AG08395 (cell line): ENCODE measurements at places on chromosomes 12 and 14.

DNA sequence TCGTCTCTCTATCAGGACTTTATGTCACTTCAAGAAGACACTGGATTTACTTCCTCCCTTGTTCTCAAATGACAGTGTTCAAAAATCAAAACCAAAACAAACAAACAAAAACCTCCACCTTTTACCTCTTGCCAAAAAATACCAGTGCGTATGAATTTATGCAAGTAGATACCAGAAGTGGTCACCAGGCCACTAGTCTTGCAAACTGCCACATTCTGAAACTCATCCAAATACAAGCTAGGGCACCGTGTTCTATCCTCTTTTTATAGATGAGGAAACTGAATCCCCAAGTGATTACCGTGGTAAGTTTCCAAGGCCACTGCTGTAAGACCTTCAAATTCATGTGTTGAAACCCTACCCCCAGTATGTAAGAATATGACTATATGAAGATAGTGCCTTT lies 343.9 kb upstream of the KITLG start:
- no peak for DNase-seq

DNA sequence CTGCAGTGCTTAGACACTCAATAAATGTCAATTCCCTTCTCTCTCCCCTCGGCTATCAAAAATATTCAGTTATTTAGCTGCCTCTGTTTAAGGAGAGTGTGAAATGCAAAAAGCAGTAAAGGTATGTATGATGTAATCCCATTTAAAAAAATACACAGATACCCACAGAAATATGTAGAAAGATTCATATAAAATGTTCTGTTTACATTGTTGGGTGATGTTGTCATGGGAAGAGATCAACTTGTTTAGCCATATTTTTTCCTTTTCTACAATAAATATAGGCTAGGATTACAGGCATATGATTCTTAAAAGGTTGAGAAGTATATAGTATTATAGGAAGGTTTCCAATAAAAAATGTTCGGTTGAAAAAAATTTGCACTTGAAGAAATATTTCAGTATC lies 7.8 kb downstream of the PPP2R3C start:
- DNase-seq: no peak

- DNase-seq: no peak
Measured at GRCh38 chr12:125824276-125824675, 759.0 kb downstream of the AACS start.

GRCh38 chr14:72201645-72202044 lies 269.4 kb downstream of the RGS6 start:
- DNase-seq: no peak

GRCh38 chr14:25180221-25180620 lies 130.3 kb upstream of the STXBP6 start:
- DNase-seq: no peak

- no peak for DNase-seq
Measured at GRCh38 chr14:77109656-77110055, 11.6 kb downstream of the CIPC start.

GRCh38 chr12:106020736-106021135 lies 118.0 kb downstream of the NUAK1 start:
- no peak for DNase-seq

DNA sequence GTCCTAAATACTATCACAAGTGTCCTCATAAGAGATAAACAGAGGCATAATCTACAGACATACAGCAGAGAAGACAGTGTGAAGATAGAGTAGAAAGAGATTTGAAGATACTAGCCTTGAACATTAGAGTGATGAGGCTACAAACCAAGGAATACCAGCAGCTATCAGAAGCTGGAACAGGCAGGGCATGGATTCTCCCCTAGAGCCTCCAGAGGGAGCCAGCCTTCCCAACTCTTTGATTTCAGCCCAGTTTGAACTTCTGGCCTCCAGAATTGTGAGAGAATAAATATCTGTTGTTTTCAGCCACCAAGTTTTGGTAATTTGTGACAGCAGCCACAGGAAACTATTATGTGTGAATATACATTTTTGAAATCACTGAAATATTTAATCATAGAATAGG lies 47.2 kb downstream of the CCDC91 start:
- no peak for DNase-seq

- no peak for DNase-seq
Measured at GRCh38 chr12:12083688-12084087, 12.9 kb downstream of the BCL2L14 start.
